NCI-H526 treated with DMSO at 0.1 percent for 48 hours (cell line): ENCODE measurements at places on chromosomes 2 and 18.

DNA sequence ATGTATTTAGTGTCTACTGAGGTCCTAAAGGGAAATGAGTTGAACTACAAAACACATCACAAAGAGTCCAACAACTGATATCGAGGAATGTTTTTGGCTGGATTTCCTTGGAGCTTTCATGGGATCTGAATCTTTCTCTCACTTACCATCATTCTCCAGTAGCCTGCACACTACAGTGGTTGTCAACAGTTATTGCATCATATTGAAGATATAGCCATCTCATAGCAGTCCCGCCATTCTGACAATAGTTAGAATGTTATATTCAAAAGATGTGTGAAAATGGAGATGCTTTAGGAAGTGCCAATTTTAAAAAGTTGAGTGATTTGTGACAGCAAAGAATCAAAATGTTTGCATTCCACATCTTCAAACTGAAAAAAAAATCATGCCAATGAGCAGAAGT, 186.8 kb downstream of the DSC3 start:
- DNase-seq = no peak

DNA sequence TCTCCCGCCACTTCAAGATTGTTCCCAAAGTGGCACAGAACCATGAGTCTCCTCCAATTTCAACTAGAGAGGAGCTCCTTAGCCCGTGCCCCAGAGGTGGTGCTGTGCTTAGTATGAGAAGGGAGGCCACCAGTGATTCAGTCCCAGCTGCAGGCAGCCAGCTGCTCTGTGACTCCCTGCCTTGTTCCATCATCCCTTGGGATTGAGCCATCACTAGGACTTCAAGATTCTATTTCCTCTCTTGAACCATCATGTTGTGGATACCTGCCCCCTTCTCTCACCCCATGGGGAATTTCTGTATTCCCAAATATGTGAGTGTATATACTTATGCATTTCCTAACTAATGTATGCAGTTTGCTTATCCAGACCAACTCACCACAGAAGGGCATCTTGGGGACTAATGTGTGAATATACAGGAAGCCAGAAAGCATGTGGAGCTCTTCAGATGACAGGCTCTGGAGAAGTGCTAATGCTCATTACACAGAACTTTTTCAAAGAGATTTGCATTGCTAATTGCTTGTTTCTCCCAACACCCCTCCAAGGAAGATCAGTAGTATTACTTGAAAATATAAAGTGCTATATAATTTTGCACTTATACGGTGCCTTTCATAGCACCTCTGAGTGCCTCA, 111.0 kb upstream of the MAP3K20 start:
- no peak for DNase-seq

- no peak for DNase-seq
Observed at GRCh38 chr18:78596794-78597345, 382.7 kb upstream of the SALL3 start.

GRCh38 chr2:38224821-38225437, 149.0 kb upstream of the CYP1B1 start:
- no peak for DNase-seq

- peak; percentile 87 for DNase-seq
Observed at GRCh38 chr2:237060534-237061312, 25.0 kb upstream of the COPS8 start.
